ENCODE measurements at places on chromosomes 12 and 14.

DNA sequence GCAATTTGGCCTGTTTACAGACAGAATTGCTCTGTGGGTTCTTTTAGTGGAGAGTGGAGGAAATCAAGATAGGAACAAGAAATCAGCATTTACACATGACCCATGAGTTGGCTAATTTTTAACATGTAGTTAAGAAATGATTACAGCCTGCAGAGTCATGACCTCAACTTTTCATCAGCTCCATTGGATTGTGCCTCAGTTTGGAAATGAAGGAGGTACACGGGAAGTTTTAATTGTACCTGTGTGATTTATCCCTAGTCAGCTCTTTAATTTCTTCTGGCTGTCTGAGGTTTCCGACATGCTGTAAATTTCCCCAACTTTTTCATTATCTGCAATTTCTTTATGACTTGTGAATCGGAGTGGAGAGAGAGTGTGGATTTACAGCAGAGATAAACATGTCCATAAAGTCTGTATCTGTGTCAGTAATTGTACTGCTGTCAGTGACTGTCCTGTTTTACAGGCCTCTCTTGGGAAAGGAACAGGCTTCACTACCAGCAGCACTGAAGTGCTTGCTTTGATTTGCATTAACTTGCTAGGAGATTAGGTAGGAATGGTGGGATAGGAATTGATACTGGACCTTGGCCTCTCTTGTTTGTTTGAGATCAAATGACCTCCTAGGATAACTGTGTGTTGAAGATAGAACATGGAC, 49.2 kb downstream of the LIN52 start:
- DNase-seq = no peak

DNA sequence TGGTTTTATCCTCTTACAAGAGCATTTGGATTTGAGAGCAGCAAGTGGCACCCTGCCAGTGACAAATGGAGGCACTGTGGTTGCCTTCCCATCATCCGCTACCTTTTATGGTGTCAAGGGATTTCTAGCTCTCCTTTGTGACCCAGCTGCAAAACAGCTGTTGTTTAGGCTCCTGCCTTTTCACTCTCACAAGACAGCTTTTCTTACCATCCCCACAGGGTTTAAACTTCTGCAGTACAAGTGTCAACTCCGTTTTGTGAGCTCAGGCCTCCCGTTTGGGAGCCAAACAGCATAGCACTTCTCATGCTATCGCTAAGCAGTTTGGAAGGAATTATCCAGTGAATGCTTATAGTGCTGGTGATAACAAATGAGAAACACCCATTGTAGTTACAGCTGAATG, 331.4 kb downstream of the TMTC2 start:
- DNase-seq = no peak

DNA sequence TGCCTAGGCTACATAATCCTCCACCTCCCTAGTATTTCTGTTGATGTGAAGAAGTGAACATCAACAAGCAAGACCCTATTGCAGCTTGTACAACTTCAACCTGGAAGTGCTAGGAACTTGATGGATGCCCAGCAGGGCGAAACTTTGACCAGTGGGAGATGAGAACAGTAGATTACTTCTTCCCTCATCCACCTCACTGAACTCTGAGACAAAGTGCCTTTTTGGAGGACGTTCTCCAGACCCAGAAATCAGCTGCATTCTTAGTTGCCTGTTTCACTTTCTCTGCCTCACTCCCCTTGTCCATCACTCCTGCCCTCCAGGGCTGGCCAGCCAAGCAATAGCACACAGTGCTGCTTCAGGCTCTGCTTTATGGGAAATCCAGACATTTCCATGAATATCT, 683.4 kb downstream of the GALC start:
- DNase-seq = no peak

- DNase-seq = no peak
Measured at GRCh38 chr12:63995512-63995911, 151.0 kb downstream of the SRGAP1 start.

GRCh38 chr12:96235484-96235826, 41.3 kb downstream of the ELK3 start:
- DNase-seq = no peak

- no peak for DNase-seq
Measured at GRCh38 chr12:49615725-49616124, 7.6 kb upstream of the PRPF40B start.

- DNase-seq = no peak
Measured at GRCh38 chr12:2555487-2556082, 239.2 kb upstream of the FKBP4 start.

DNA sequence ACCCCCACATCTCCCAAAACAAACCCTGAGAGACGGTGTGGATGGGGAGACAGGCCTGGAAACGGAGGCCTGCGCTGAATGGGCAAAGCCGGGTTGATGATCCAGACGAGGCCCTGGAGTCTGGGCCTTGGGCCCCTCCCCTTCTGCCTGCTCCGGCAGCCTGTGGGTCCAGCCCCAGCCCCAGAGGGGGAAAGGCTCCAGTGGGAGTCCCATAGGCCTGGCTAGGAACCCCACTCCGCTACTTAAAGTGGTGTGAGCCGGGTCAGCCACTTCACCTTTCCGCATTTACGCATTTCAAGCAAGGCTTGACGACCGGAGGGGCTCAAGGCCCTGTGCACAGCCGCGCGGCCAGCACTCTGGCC, 695 bp upstream of the TNFAIP2 start:
- DNase-seq = no peak

GRCh38 chr14:50025073-50025472, 91.3 kb downstream of the VCPKMT start:
- DNase-seq = no peak
